ENCODE measurements at places on chromosomes 2 and 18.

- DNase-seq: no peak
These were observed 55.2 kb downstream of the STK39 start for GRCh38 chr2:168191955-168192785.

- DNase-seq: no peak
These were observed 100.4 kb downstream of the LDLRAD4 start for GRCh38 chr18:13318731-13319501.

GRCh38 chr18:74896390-74896991, 298.8 kb downstream of the ZNF407 start:
- DNase-seq: peak; percentile 9

DNA sequence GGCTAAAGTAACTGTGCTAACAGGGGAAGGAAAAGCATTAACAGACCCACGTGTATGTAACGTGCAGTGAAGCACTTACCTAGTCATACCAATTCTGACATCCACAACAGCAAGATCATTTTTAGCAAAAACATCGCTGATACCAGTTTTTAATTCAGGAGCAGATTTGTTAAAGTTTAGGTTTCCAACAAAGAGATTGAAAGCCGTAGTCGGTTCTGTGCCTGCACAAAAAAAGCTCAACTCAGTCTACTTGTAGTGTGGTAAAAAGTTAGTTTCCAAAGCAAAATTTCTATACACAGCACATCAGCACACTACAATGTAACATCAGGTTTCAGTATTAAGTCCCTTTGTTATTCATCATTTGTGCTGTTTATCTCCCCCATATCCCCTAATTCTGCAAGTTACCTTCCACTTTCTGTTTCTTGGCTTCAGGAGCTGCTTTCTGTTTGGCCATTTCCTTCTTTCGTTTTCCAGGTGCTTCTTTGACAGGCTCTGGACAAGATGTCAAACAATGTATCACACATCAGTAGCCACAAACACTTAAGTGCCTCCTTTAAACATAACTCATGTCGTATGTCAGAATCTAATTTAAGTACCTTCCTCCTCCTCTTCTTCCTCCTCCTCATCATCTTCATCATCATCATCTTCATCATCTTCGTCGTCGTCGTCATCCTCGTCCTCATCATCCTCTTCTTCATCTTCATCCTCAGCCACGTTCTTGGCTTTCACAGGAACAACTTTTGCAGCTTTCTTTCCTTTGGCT, 4.0 kb downstream of the NCL start:
- no peak for DNase-seq

DNA sequence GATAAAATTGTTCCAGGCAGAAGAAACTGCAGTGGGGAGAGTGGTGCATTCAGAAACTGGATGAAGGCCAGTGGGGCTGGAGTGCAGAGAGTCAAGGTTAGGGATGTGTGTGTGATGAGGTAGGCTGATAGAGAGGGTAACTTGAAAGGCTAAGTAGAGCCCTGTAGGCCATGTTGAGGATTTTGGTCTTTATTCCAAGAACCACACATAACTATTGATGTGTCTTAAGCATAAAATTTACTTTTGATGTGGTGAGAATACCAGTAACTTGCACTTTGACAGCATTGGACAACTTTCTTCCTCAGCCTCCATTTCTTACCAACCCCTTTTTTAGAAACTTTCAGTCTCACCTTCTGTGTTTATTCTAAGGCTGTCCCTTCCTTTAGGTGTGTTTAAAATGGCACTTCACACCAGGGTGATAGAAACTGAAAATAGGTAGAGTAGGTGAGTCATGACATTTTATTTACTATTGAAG, 22.6 kb downstream of the MTX2 start:
- no peak for DNase-seq

GRCh38 chr2:166892397-166892796, 4.1 kb downstream of the XIRP2 start:
- no peak for DNase-seq

- DNase-seq: no peak
These were observed 14.4 kb upstream of the WDR75 start for GRCh38 chr2:189426886-189427285.

GRCh38 chr18:63298400-63299365, 20.9 kb downstream of the BCL2 start:
- DNase-seq: no peak

DNA sequence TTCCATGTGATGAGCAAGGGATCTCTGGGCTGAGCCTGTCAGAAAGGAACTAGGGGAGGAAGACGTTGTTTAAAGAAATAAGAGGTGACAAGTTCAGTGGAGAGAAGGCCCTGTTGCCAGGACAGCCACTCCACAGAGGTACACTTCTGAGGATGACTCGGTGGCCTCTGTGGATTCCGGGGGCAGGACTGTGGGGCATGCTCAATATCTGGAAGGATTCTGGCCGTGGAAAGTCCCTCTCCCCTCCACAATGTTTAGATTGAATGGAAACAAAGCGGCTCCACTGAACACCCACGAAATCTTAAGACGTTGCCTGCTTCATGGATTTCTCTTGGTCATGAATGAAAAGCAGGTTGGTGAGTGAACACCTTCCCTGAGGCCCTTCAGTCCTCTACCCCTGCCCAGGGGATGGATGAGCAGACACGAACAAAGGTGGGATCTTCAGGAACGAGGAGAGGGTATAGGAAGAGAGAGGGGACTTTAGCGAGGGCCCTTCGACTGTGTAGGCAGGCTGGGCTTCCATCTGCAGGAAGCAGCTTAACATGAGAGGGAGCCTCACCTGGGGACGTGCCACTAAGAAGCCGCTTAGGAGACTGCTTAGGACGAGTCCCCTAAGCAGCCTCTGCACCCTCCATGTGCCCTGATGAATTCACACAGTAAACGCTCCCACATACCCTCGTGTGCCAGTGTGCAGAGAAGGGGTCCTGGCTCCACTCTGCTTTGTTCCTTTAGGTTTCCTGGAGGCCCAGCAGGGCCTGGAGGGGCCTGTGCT, 1.9 kb downstream of the NTSR2 start:
- DNase-seq: no peak

DNA sequence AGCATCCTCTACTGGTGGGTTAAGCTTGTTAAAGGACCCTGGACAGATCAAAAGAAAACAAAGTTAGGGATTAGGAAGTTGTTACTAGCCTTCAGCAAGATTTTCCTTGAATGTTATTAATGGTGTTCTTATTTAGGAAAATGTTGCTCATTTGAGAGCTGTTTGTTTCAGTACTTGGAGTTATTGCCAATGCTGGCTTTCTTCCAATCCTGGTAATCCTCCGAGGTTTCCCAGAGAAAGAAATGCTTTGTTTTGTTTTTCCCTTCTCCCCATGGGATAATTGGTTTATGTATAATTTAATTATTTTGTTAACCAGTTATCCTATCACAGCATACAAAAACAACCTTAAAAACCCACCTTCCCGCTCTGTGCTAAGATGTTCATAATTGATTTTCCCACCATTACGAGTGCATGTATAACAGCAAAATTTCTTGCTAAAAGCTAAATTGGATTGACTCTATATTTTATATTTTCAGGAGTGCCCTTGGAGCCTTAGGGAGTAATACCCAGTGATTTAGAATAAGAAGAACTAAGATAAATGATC, 79.8 kb downstream of the MGAT5 start:
- no peak for DNase-seq

DNA sequence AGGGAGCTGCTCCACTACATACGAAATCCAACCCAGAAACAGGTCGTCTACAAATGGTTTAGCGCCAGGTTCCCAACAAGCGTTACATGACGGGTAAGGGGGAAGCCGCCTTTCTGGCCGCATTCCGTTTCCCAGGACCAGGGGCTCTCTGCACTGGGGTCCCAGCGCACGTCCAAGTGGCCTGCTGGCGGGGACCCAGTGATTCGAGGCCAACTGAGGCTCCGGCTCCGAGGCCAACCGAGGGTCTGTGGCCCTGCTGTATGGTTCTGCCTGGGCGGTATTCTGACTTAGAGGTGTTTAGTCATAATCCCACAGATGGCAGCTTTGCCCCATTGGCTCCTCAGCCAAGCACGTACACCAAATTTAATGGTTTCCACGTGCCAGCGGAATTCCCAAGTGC, 127.2 kb downstream of the PKP4 start:
- DNase-seq: no peak

- no peak for DNase-seq
These were observed 259.7 kb downstream of the RPRM start for GRCh38 chr2:153218851-153219250.

GRCh38 chr2:241992753-241993152, 123.2 kb downstream of the RTP5 start:
- DNase-seq: no peak

GRCh38 chr18:55321265-55322177, 266.5 kb downstream of the TCF4 start:
- DNase-seq: no peak

GRCh38 chr2:52542297-52542696, 1225.3 kb upstream of the CHAC2 start:
- no peak for DNase-seq

GRCh38 chr2:100893392-100894104, 73.6 kb downstream of the NPAS2 start:
- no peak for DNase-seq

- DNase-seq: no peak
These were observed 165.6 kb downstream of the TMEFF2 start for GRCh38 chr2:192029089-192029488.

- no peak for DNase-seq
These were observed 20.4 kb downstream of the RAB12 start for GRCh38 chr18:8629602-8630001.

DNA sequence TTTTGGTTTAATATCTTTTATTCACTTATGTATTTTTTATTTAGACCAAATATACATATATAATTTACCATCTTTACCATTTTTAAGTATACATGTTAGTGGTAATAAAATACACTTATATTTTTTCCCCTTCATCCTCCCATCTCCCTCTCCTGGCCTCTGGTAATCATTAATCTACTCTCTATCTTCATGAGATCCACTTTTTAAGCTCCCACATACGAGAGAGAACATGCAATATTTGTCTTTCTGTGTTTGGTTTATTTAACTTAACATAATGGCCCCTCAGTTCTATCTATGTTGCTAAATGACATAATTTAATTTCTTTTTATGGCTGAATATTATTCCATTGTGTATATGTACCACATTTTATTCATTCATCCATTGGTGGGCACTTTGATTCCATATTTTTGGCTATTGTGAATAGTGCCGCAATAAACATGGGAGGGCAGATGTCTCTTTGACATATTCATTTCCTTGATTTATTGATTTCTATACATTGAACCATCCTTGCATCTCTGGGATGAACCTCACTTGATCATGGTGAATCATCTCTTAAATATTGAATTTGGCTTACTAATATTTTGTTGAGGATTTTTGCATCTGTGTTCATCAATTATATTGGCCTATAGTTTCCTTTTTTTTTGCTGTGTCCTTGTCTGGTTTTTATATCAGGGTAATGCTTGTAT, 41.5 kb upstream of the MEP1B start:
- no peak for DNase-seq

DNA sequence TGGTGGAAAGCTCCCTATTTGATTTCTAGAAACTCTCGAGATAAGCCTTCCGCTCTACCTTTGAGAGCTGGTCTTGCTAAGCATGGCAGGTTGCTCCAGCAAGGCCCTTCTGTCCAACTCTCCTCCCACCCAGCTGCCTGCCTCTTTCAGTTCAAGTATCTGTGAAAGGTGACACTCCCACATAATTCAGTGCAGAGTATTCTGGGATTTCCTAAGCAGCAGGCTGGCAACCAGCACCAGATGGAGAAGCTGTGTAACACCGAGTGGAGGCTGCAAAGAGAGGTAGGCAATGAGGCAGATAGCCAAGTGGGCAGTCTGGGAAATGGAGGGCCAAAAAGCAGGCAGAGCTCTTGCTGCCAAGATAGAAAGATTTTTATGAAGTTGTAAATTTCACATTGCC, 88.4 kb upstream of the CAVIN2 start:
- no peak for DNase-seq

DNA sequence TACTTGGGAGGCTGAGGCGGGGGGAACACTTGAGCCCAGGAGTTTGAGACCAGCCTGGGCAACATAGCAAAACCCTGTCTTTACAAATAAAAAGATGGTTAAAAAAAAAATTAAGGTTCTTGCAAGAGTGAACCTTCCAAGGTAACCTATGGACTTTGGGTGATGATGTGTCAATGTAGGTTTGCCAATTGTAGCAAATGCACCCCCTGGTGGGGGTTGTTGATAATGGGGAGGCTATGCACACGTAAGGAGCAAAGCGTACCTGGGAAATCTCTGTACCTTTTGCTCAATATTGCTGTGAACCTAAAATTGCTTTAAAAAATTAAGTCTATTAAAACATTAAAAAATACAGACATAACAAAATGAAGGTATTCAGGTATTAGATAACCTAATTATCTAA, 70.4 kb downstream of the CWC22 start:
- DNase-seq: no peak

- no peak for DNase-seq
These were observed 58.2 kb downstream of the GLI2 start for GRCh38 chr2:120793682-120794403.

GRCh38 chr2:176873403-176873802, 339.2 kb upstream of the HNRNPA3 start:
- DNase-seq: no peak

Measured in stimulated activated CD8-positive, alpha-beta memory T cell treated with anti-CD3 and anti-CD28 coated beads, Interleukin-4, amount 100 ng/mL, for 1 hour (primary cell).